ENCODE measurements at places on chromosomes 11 and 22.

- DNase-seq = no peak
These were observed 4.3 kb downstream of the CBX7 start for GRCh38 chr22:39148026-39148726.

DNA sequence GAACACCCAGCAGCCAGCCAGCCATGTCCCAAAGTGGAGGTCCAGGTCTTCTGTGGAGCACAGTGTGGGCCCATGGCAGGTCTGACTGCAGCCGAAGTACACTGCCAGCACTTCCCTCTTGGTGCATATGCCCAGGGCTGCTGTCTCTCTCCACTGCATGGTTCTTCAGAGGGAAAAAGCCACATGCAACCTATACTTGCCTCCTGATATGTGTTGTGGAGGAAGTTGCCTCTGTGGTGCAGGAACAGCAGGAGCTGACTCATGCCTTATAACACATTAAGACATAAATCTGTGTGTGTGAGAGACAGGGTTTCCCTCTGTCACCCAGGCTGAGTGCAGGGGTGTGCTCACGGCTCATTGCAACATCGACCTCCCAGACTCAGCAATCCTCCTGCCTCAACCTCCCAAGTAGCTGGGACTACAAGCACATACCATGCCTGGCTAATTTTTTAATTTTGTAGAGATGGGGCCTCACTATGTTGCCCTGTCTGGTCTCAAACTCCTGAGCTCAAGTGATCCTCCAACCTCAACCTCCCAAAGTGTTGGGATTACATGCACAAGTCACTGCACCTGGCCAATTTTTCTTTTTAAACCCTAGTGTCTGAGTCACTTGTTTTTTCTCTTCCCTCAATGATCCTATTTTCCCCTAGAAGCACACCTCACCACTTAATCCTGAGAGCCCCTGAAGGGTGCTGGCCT is 98.8 kb downstream of the MPPED2 start:
- peak; percentile 33 for DNase-seq

GRCh38 chr11:26930518-26931247 is 63.2 kb upstream of the FIBIN start:
- DNase-seq = peak; percentile 61

DNA sequence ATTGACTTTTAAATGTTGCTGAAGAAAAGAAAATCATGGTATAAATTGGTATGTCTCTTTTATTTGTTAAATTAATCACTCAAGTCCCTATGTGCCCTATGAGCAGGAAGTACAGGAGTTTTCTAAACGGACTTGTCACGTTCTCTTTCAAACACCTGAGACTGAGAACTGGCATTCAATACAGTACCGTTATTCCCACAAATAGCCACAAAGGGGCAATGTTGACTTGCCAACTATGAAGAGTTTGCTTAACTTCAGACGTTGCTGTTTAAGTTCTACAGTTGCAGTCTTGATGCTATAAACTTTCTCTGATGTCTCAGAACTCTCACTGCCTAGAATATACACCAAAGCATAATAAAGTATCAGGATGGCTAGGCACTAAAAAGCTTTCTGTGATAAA is 7.6 kb downstream of the OR56A1 start:
- DNase-seq = peak; percentile 33

DNA sequence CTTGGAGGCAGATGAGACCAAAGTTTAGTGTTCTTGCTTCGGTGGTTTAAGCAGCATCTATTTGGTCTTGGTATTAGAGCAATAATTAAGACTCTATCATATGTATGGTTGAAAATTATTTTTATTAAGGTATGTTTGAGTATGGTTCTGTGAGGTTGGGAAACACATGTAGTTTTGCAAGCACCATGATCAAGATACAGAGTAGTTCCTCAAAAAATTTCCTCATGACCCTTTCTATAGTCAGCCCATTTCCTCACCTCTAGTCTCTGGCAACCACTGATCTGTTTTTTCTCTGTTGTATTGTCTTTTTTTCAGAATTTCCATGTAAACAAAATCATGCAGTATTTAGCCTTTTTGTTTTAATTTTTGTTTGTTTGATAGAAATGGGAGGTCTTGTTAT is 18.4 kb downstream of the MTMR3 start:
- no peak for DNase-seq

DNA sequence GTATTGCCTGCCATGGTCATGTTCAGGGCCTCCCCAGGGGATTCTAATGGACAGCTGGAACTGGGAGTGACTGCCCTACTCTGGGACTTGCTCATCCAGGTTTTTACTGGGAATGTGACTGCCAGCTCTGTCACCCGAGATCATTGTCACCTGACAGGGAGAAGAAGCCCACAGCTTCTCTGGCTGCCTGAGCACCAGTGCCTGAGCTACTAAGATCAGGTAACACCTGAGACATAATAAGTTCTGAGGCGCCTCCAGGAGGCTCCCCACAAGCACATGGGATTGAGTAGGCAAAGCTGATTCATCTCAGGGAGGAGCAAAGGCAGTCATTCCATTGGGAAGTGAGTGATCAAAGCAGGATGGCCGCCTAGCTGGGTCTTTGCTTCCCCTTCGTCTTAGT is 84.2 kb upstream of the GALNT18 start:
- DNase-seq = no peak

DNA sequence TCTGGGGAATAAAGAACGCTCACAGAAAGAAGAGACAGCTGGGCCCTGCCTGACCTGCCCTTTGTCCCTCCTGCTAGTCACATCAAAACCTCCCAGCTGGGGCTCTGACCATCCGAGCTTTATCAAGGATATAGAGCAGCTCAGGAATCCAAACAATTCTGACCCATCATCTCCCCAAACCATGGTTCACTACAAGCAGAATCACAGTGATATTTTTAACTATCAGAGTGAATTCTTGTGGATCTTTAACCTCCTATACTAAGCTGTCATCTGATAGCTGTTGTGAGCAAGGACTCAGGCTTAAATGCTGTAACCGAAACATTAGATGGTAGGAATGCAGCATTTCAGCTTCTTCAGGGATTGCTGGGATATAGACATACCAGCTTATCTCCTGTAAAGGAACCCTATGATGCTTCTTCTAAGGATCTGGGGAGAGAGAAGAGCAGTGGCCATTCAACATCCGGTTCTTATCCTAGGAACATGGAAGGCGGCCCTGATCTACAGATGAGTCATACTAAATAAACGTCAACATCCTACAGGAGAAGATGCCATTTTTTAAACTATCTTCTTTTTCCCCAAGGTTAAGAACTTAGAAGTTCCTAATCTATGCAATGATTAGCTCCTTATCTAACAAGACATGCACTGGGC is 84.7 kb upstream of the AKIP1 start:
- DNase-seq = peak; percentile 35

DNA sequence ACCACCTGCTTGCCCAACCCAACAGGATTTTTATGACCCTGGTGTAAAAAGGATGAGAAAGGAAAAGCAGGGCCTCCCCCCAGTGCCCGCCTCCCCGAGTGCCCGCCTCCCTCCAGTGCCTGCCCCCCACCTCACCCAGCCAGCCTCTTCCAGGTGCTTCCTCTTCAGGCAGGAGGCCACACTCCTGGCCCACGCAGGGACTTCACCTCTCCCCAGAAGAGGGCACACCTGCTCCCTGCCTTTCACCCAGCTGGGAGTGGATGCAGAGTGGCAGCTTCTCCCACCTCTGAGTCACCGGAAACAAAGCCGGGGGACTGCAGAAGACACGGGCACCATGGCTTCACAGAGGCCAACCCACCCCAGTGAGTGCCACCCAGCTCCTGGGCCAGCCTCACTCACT is 16.1 kb downstream of the CPT1A start:
- no peak for DNase-seq

DNA sequence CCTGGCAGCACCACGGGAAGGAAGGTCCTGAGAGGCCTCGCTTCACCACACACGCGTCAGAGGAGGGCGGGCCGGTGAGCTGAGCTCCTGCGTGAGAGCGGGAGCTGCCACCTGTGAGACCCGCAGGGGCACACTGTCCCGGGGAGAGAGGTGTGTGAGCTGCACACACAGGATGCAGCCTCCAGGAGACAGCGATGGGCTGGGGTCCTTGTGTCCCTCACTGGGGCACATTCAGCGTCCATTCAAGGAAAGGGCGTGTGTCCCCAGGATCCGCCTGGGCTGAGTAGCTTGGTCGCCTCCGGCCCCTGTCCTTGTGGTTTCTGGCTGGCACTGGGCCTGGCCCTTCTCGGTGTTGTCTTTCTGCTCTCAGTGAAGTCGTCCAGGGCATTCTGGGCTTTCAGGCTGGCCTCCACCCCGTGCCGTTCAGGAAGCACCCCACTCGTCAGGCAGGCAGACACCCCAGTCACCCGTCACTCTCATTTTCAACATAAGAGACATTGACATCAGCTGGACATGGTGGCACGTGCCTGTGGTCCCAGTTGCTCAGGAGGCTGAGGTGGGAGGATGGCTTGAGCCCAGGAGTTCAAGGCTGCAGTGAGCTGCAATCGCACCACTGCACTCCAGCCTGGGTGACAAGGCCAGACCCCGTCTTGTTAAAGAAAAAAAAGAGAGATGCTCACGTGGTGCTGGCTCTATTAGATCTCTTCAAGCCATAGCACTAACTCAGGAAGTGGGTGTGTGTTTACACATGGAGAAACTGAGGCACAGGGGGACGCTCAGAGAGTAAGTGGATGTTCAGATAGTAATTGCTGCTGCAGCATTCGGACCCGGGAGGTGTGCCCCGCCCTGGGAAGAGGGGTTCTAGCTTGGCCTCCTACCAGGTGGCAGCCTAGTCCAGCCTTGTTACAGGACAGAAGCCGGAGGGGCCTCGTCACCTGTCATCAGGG is 1081.6 kb downstream of the BRD1 start:
- no peak for DNase-seq

DNA sequence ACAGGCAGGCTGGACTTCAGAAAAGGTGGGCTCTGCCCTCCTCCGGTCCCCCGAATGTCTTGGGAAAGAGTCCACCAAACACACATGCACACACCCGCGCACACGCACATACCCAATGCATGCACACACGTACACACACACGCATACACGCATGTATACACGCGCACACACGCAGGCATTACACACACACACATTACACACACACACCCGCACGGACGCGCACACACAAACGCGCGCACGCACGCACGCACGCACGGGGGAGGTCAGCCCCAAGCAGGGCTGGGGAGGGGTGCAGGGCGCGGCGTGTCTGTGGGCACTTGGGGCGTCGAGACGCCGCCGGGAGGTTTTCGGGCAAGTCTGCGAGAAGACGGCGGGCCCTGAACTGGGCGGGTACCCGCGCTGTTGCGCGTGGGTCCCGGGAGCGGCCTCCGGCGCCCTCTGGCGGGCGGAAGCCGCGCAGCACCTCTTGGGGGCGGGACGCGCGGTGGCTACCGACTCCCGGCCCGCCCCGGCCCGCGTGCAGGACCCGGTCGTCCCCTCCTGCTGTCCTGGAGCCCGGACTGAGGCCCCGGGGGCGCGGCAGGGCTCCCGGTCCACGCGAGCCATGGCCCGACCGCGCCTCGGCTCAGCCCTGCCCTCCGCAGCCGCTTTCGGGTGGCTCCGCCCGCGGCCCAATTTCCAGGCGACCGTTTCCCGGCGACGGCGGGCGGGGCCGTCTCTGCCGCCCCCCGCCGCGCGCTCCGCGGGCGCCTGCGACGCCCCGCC is 3.6 kb downstream of the SEPTIN5 start:
- peak; percentile 93 for DNase-seq

- DNase-seq = no peak
These were observed 80.9 kb upstream of the USP47 start for GRCh38 chr11:11760838-11761237.

- no peak for DNase-seq
These were observed 926 bp upstream of the GALR3 start for GRCh38 chr22:37822079-37822833.

DNA sequence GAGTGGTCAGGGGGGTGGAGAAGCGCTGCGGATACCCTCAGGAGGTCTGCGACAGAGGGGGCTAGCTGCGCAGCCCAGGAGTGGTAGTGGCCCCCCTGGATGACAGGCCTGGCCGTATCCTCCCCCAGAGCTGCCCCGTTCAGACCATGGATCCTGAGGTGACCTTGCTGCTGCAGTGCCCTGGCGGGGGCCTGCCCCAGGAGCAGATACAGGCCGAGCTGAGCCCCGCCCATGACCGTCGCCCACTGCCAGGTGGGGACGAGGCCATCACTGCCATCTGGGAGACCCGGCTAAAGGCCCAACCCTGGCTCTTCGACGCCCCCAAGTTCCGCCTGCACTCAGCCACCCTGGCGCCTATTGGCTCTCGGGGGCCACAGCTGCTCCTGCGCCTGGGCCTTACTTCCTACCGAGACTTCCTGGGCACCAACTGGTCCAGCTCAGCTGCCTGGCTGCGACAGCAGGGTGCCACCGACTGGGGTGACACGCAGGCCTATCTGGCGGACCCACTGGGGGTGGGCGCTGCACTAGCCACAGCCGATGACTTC is 505 bp downstream of the NUDT22 start:
- DNase-seq = no peak

- no peak for DNase-seq
These were observed 9.1 kb upstream of the CSF2RB start for GRCh38 chr22:36904260-36904880.

GRCh38 chr22:27115816-27116256 is 458.4 kb downstream of the MIAT start:
- peak; percentile 72 for DNase-seq

DNA sequence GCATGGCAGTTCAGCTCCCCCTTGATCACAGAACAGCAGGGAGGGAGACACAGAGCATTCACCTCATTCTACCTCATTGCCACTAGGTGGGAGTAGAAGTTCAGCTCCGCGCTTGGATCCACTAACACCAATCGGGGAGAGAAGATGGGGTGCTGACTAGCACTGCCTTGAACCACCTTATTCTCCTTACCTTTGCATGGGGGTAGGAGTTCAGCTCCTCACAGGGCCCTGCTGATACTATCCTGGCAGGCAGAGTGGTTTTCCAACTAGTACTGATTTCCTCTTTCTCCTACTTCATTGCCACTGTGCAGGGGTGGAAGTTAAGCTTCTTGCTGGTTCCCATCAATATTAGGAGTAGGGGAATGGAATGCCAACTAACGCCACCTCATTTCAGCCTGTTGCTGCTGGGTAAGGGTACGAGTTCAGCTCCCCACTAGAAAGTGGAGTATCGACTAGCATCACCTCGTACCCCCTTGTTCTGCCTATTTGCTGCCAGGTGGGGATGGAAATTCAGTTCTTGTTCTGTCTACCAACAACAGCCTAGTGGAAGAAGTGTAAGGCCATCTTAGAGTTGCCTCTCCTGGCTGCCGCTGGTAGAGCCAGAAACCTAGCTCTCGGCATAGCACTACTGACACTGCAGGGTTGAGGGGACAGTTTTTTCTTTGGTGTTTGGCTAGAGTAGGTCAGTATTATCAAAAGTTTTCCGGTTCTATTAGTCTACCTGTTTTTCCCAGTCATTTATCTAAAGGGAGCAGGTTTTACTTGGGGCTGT is 550.9 kb upstream of the CCDC90B start:
- DNase-seq = peak; percentile 74

GRCh38 chr11:95567685-95568084 is 221.9 kb downstream of the FAM76B start:
- peak; percentile 60 for DNase-seq

DNA sequence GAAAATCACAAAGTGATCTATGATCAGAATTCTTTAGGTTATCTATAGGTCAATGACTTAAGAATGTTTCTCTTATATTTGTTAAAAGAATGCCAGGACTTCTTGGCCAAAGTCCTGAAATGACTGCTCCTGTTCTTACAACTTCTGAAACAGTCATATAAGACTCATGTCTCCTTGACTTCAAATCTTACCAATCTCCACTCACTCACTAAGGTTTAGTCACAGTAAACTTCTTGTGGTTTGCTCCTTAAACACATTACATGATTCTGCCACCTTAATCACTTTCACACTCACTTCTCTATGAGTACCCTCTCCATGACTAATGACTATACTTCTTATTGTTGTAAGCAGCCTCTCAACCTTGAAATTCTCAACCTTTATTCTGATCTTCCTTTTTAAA is 648.7 kb upstream of the CCDC179 start:
- peak; percentile 3 for DNase-seq

- no peak for DNase-seq
These were observed 31.8 kb downstream of the GLB1L2 start for GRCh38 chr11:134363592-134363991.

- no peak for DNase-seq
These were observed 2.7 kb downstream of the SULT4A1 start for GRCh38 chr22:43859621-43860020.

All from AG08395 (cell line).